ENCODE measurements at places on chromosomes 11 and 22. TPM values are rescaled to one million over a fixed set of nuclear protein-coding genes. Genes with fewer than 3 reads are reported as not detected.

DNA sequence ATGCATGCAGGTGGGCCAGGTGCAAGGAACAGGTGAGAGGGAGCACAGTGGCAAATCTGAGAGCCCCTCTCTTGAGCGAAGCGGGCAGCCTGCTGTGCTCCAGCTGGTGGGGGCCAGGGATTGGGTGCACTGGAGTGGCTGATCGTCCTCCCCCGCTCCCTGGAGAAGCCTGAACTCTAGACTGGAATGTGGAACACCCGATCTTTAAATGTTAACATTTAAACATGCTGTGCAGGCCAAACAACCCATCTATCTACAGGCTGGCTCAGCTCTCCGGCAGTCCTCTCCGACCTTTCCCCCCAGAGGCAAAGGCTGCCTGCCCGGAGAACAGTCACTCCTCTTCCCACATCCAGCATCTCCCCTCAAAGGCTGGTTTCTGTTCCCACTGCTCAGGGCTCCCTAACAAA lies 5.1 kb downstream of the MRGPRF start:
- DNase-seq = no peak
- peaks cover 11% of the 10 kb centered on the region for H3K27me3 ChIP-seq
- no peaks in the 10 kb centered on the region for H3K36me3 ChIP-seq
- no peak overlapping the region for H3K27ac ChIP-seq

DNA sequence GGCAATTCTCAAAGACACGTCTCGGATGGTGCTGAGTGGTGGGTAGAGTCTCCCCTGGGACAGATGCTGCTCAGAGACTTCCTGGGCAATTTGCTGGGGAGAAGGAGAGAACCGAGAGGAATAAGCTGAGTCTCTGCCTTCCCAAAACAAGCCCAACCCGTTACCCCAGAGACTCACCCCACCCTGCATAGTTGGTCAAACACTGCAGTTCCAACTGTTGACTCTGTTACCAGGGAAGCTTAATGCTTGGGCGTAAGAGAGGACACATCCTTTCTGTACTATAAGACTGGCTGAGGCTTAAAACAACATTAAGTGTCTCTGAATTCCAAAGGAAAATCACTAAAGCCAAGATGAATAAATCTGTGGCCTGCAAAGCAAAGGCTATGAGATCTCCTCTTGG lies 68.1 kb downstream of the CCDC81 start:
- H3K27ac ChIP-seq = no peak overlapping the region
- no peak overlapping the region for H3K4me3 ChIP-seq
- peaks cover 15% of the 10 kb centered on the region for H3K4me1 ChIP-seq
- H3K36me3 ChIP-seq = peaks cover 5% of the 10 kb centered on the region

DNA sequence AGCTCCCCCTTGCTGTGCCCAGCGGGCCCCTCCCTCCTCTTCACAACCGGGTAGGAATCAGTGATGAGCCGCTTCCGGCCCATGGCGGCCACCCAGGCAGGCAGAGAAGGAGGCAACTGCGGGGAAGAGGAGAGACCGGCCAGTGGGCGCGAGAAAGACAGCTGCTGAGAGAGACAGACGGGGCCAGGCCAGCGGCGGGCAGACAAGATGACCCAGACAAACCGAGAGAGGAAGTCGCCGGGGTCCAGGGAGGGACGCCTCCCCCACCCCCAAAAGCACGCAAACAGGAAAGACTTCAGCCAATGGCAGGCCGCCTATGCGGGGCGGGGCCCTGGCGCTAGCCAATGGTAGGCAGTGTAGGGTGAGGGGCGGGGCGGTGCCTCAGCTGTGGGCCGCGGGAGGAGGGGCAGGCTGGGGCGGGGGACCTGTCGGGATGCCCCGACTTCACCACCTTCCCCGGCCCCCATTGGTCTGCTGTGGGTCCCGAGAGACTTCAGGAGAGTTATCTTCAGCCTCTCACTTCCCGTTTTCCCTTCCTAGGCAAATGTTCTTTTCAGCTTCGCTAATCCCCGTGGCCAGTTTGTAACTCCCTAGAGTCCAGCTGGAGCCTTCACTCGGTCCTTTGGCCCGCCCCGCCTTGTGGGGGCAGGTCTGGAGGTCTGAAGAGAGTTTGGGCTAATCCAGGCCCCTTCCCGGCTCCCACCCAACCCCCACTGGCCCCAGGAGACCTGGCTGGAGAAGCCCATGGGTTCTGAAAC lies at the start of gene POLD4:
Gene POLD4, minus strand, starts transcription at position 230 of the 758 bp plus-strand sequence. Its CDS starts 147 bp downstream, at position 83.
- peaks cover 9% of the 10 kb centered on the region for H3K27me3 ChIP-seq
- H3K4me3 ChIP-seq = peak within 1 kb of the TSS; percentile 96
- H3K36me3 ChIP-seq = no peaks in the 10 kb centered on the region
- peak; percentile 94 for DNase-seq

GRCh38 chr11:125564357-125564756 lies 4.9 kb upstream of the EI24 start:
- H3K4me1 ChIP-seq = no peaks in the 10 kb centered on the region
- no peak overlapping the region for H3K4me3 ChIP-seq
- H3K27ac ChIP-seq = no peak overlapping the region
- DNase-seq = no peak
- no peaks in the 10 kb centered on the region for H3K36me3 ChIP-seq
- H3K27me3 ChIP-seq = peaks cover 2% of the 10 kb centered on the region

DNA sequence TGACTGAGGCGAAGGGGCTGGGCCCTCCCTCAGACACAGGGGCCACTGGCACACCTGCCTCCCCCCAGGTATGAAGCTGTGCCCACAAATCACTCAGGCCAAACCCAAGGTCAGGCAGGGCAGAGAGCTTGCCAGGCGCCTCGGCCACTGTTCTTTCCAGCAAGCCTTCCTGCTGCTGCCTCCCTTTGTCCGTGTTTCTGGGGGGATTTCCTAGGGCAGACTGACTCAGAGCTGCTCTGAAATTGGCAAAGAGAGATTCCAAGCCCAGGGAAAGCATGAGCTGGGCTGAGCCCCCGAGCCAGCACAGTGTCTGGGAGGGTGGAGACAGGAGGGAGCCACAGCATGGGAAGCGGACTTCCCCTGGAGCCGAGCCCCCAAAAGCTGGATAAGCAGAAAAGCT lies 33.2 kb downstream of the PPP2R1B start:
- peaks cover 4% of the 10 kb centered on the region for H3K27me3 ChIP-seq
- no peaks in the 10 kb centered on the region for H3K4me1 ChIP-seq
- H3K27ac ChIP-seq = no peak overlapping the region
- no peaks in the 10 kb centered on the region for H3K36me3 ChIP-seq

DNA sequence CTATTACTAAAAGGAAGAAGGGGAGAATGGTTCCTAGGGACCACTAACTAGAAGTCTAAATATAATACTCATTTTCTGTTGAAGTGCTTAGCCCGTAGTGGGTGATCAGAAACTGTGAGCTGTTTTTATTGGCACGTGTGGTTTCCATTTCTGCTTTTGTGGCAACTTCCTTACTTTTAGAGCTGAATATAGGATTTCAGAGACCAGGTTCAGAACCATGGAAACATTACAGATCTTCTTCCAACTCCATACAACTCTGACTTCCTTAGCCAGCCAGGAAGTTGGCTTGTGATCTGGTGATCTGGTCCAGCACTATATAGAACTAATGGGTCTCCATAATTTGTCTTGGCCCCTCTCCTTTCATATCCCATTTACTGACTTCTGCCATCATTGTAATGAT lies 2.6 kb upstream of the ME3 start:
- no peak overlapping the region for H3K4me3 ChIP-seq
- H3K27ac ChIP-seq = no peak overlapping the region
- no peak for DNase-seq
- peaks cover 2% of the 10 kb centered on the region for H3K27me3 ChIP-seq
- H3K36me3 ChIP-seq = no peaks in the 10 kb centered on the region

DNA sequence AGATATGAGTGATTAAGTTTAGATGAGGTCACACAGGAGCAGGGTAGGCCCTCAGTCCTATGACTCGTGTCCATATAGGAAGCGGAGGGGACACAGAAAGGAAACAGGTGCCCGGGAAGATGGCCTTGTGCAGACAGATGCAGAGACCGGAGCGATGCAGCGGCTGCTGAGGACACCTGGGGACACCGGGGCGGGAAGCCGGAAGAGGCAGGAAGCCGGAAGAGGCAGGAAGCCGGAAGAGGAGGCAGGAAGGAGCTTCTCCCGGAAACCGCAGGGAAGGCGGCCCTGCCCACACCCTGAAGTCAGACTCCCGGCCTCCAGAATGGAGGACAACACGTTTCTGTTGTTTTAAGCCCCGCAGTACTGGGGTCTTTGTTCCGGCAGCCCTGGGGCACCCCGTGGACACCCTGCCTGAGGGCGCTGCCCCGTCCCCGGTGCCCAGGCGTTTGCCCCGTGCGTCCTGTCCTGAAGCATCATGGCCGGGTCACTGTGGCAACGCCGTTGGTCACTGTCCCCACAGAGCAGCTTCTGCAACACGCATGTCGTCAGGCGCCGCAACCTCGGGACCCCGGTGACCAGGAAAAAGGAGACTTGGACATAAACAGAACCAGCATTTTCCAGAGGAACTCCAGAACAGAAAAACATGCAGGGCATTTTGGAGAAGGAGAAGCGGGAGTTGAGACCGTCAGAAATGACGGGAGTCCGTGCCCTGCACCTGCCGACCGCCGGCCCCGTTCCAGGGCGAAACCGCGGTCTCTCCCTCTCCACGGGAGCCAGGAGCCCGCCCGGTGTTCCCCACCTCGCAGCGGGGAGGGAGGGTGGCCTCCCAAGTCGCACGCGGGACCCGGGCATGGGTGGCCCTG lies 103.4 kb downstream of the BRD1 start:
- peak overlapping the region; percentile 86 for H3K27ac ChIP-seq
- peaks cover 14% of the 10 kb centered on the region for H3K4me1 ChIP-seq
- peak overlapping the region; percentile 94 for H3K4me3 ChIP-seq
- H3K36me3 ChIP-seq = no peaks in the 10 kb centered on the region
- peaks cover 17% of the 10 kb centered on the region for H3K27me3 ChIP-seq

DNA sequence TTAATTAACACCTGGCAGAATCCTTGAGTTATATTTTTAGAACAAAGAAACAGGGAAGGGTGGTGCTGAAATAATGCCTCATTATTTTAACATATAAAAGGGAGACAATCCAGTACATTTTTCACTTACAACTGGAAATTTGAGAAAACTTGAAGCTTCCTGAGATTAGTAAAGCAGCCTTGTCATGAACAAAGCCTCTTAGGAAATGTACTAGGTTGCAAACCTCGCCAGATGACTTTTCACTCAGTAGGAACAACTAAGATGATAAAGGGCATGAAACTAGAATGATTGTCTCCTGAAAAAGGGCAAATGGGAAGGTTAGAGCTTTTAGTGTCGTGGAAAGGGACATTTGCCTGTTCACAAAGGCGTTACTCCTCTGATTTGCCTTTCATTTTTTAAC lies 289.6 kb downstream of the ETS1 start:
- H3K27me3 ChIP-seq = peaks cover 7% of the 10 kb centered on the region
- H3K4me3 ChIP-seq = no peak overlapping the region
- H3K4me1 ChIP-seq = peaks cover 100% of the 10 kb centered on the region

DNA sequence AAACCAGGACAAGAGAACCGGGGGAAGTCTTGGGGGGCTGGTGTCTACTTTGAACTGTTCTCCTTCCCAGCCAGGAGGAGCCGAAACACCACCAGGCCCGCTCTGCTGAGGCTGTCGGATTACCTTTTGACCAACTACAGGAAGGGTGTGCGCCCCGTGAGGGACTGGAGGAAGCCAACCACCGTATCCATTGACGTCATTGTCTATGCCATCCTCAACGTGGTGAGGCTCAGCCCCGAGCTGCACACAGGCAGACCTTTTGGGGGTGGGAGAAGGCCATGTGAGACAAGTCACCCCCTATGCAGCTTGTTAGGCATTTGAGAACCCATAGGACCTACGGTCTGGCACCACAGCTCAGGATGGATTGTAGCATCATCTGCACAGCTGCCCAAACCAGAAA lies 2.8 kb downstream of the HTR3A start:
- no peak overlapping the region for H3K27ac ChIP-seq
- no peaks in the 10 kb centered on the region for H3K36me3 ChIP-seq
- no peak for DNase-seq
- H3K27me3 ChIP-seq = no peaks in the 10 kb centered on the region
- H3K4me3 ChIP-seq = no peak overlapping the region

DNA sequence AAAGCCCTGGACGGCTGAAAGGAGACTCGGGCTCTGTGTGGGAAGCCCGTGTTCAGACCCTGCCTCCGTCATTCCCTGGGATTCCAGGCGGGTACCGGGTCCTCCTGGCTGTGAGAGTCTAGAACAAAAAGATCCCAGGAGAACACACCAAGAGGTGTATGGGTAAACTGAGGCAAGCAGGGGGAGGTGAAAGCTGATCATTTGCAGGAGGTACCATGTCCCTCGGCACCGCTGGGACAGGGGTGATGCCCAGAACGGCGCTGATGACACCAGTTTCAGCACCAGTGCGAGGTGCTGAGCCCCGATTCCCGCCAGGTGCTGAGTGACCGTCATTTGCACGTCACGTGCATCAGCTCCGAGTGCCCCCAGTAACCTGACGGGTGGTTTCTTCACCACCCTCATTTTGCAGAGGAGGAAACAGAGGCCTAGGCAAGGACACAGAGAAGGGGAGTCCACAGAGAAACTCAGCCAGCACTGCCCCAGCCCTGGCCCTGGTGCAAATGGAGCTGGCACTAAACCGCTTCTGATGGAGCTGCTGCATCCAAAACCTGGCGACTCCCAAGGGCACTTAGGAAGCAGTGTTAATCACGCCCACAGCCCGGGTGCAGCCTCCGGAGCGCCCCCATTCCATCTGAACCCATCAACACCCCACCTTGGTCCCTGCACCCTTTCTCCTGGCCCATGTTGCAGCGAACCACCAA lies 16.8 kb downstream of the MACROD1 start:
- peaks cover 1% of the 10 kb centered on the region for H3K27me3 ChIP-seq
- no peak overlapping the region for H3K4me3 ChIP-seq
- H3K27ac ChIP-seq = no peak overlapping the region
- no peaks in the 10 kb centered on the region for H3K4me1 ChIP-seq
- H3K36me3 ChIP-seq = no peaks in the 10 kb centered on the region

GRCh38 chr11:73428227-73428626 lies 52.0 kb downstream of the RELT start:
- peaks cover 4% of the 10 kb centered on the region for H3K36me3 ChIP-seq
- H3K27ac ChIP-seq = no peak overlapping the region
- no peaks in the 10 kb centered on the region for H3K4me1 ChIP-seq
- no peak overlapping the region for H3K4me3 ChIP-seq

GRCh38 chr11:44559207-44559939 lies 6.1 kb upstream of the CD82 start:
- DNase-seq = no peak
- no peak overlapping the region for H3K27ac ChIP-seq
- no peak overlapping the region for H3K4me3 ChIP-seq
- no peaks in the 10 kb centered on the region for H3K36me3 ChIP-seq

GRCh38 chr11:29564486-29564885 lies 452.3 kb downstream of the KCNA4 start:
- no peak overlapping the region for H3K4me3 ChIP-seq
- H3K4me1 ChIP-seq = no peaks in the 10 kb centered on the region
- no peaks in the 10 kb centered on the region for H3K36me3 ChIP-seq
- DNase-seq = no peak
- peaks cover 2% of the 10 kb centered on the region for H3K27me3 ChIP-seq

DNA sequence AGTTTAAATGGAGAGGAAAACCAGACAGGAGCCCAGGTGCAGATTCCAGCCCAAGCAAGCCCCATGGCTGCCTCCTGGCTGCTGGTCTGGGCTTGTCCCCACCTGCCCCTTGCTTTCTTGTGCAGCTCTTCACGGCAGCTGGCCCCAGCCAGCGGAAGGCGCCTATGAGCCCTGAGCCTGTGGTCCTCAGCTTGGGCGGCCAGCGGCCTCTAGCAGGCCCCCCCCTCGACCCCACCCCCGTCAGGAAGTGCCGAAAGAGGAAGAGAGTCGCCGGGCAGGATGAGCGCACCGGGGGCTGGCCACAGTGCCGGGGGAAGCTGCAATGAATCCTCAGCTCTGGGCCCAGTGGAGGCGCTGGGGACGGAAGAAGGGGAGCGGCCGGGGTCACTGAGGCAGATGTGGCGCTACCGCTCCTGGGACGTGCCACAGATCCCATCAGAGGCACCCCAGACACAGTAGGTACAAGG lies 2.1 kb upstream of the DGKZ start:
- H3K36me3 ChIP-seq = peaks cover 10% of the 10 kb centered on the region
- peak overlapping the region; percentile 82 for H3K27ac ChIP-seq
- peaks cover 21% of the 10 kb centered on the region for H3K27me3 ChIP-seq
- peak overlapping the region; percentile 83 for H3K4me3 ChIP-seq
- peaks cover 40% of the 10 kb centered on the region for H3K4me1 ChIP-seq

The ELFN2 gene
- 0.04 TPM for polyA plus RNA-seq

The SYTL2 gene
- polyA plus RNA-seq = 26.1 TPM

Measured in immature natural killer cell (primary cell).